Hippocampal formation (tissue), 2 donors: ENCODE measurements at places on chromosomes 5 and 9.

- DNase-seq = no peak
Observed at GRCh38 chr5:22249209-22249729, 603.9 kb downstream of the CDH12 start.

DNA sequence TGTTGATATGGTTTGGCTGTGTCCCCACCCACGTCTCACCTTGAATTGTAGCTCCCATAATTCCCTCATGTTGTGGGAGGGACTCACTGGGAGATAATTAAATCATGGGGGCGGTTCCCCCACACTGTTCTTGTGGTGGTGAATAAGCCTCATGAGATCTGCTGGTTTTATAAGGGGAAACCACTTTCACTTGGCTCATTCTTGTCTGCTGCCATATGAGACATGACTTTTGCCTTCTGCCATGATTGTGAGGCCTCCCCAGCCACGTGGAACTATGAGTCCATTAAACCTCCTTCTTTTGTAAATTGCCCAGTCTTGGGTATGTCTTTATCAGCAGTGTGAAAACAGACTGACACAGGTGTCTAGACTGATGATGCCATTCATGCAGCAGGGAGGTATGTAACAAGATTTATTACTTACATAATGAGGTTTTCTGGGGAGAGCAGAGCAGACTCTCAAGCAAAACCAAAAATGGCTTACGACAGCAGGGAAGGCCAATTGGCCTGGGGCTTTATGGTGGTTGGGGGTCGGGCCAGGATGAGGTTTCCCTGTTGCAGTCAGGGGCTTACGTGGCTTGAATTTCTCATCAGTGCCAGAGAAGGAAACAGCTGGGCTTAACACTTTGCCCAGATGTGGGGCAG is 9.5 kb upstream of the COMMD10 start:
- no peak for DNase-seq

DNA sequence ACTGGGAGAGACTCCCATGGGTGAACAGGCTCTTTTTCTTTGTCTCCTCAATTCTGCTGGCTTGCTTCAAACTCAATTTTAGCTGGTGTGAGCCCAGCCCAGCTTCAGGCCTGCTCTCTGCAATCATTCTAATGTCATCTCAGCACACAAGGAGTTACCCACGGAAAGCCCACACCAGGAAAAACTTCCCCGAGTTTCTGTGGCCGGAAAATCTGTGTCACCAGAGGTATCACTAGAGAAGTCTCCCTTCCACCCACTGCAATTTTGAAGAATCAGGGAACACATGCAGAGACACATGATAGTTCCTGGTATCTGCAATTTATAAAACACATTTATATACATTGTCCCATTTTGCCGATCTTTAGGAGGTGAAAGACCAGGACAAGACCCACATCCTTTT is 13.5 kb upstream of the NDFIP1 start:
- DNase-seq = no peak

- no peak for DNase-seq
Observed at GRCh38 chr5:154278186-154278585, 87.7 kb downstream of the GALNT10 start.

GRCh38 chr9:90616806-90617205 is 25.8 kb downstream of the DIRAS2 start:
- no peak for DNase-seq

GRCh38 chr5:130035388-130035787 is 131.1 kb downstream of the CHSY3 start:
- no peak for DNase-seq

DNA sequence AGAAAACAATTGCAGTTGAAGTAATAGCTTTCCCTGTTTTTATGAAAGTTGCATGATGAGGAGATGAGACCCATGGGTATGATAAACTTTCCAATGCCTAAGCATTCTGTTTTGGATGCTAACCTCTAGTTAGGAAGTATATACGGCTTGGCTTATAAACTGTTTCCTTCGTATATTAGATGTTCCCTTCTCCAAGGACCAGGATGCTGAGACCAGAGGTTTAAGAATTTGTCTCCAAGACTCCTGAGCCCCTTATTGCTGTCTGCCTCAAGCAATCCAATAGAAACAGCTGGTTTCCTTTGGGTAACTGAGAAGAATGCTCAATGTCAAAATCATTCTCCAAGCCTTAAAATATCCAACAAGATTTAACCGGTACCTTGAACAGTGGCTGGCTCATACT is 12.2 kb upstream of the TNC start:
- no peak for DNase-seq

DNA sequence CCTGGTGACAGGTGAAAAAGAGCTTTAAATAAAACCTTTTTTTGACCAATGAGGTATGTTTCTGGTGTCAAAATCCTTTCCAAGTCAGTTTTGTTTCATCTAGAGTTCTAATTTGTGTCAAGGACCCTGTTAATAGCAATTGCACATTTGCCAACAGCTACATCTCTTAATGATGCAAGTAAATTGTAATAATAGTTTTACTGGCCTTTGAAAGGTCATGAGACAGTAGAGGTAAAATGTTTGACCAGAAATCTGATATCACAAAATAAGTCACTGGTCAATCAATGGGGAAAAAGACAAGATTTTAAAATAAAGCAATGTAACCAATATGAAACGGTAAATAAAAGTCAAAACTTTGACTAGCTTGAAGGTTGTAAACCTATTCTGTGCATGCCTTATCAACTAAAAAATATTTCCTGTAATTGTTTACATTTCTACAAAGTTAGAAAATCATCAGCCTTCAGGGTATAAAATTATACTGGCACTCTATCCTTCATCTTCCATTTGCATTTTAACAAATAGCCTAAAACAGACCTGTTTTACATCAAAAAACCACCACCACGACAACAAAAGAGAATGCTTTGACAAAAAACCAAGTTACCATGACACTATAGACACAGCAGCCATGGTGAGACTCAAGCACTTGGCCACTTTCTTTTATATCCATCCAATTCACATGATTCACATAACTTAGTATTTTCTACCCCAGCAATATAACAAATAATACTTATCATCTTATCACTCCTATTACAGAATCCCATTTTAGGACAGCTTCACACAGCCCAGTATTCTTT is 3.0 kb downstream of the NADK2 start:
- no peak for DNase-seq

- DNase-seq = no peak
Observed at GRCh38 chr5:137669811-137670210, 66.1 kb downstream of the KLHL3 start.

DNA sequence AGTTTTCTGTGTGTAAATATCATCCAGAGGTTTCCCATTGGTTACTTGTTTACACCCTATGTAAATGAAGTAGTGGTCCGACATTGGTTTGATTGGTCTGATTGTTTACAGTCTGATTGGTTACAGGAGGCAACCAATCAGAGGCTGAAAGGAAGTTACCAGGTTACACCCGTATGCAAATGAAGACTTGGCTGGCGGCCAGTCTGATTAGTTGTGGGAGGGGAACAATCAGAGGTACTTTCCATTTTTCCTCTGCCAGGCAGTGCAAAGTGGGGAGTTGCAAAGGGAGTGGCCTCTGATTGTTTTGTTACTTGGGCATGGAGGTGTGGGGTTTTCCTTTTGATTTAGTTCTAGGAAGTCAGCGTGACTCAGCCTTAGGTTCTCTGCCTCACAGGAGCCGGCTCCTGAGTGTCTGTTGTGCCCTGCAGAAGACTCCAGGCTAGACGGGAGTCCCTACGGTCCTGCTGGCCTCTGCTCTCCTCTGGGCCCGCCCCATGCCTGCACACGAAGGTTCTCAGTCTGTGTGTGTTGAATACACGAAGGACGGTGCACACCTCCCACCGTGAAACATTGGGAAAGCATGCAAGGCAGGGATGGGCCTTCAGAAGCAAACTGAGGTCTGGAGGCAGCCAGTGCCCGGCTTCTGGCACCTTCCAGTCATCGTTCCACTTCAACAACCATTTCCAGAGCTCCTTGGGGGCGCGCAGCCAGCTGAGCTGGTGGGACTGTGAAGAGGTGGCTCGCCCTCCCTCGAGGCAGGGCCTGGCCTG is 42.9 kb downstream of the OLFM1 start:
- no peak for DNase-seq

DNA sequence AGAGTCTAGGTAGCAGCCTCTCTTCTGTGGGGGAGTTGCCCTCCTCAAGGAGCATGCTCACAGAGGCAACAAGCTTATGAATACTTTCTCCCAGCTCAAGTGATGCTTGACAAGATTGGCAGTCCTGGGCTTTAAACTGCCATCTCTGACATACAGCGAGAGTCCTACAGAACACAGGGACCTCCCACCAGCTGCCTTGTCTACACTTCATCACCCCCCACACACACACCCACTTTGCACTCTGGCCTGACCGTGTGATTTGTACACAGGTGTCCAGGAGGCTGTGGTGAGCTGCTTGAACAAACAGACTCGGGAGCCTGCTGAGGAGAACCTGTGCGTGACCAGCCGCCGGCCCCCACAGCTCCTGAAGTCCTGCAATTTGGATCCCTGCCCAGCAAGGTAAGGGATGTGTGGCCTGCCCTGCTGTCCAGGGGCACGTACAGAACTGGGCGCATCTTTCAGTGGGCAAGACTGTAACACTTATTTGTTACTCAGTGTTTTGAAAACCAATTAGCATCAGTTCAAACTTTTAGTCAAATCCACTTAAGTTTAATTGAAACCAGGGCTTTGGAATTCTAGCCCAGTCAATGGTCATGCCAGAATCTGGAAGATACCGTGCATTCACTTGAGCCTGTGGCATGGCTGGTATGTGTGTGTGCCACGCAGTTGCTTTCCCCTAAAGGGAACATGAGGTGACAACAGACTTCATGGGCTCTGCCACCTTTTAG is 247.5 kb downstream of the ADAMTSL1 start:
- DNase-seq = no peak

GRCh38 chr5:17219006-17219422 is 1.6 kb downstream of the BASP1 start:
- DNase-seq = no peak

GRCh38 chr9:4982721-4983482 is 2.2 kb upstream of the JAK2 start:
- no peak for DNase-seq

DNA sequence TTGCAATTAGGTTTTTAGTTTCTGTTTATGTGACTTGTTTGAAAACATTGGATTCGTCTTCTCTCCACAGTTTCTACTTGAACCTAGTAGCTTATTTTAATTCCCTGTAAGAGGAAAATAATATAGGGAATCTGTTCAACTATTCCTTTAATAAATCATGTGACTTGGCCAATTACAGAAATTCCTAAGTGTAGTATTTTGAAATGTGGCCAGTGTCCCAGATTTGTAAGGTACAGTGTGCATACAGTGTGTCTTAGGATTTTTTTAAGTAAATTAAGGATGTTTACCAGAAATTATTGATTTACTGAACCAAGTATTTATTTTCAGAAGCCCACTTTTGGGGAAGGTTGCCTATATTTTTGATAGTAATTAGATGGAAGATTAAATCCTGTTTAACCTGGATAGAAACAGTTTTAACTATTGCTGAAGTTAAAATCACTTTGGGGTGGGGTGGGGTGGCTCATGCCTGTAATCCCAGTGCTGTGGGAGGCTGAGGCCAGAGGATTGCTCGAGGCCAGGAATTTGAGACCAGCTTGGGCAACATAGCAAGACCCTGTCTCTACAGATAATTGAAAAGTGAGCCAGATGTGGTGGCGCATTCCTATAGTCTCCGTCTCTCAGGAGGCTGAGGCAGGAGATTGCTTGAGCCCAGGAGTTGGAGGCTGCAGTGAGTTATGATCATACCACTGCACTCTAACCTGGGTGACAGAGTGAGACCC is 36.9 kb downstream of the G3BP1 start:
- no peak for DNase-seq
